MCF 10A (cell line): ENCODE measurements at places on chromosomes 11 and 22.

- no peak for DNase-seq
Observed at GRCh38 chr11:96986516-96986915, 596.7 kb downstream of the JRKL start.

DNA sequence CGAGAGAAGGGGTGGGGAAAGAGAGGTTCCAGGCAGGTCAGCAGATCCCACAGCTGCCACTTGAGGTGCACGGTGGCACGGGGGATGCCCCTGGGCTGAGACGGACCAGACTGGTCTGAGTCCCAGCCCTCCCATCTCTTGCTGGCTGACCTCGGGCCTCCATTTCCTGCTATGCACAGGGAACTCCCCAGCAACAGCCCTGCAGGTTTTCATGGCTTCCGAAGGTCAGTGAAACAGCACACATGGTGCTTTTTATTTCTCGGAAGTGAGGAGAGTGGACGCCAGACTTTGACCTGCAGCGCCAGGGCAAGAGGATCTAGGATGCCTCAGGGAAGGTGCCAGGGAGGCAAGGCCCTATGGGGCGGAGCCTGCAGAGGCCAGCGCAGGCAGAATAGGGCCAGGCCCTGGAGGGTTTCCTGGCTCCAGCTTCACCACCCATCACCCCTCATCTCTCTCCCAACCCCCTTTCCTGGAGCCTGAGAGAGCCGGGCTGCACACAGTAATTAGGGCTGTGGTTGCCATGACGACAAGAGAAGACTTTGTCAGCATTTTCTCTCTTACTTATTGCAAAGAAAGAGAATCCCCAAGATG, 29.5 kb downstream of the SLC22A12 start:
- no peak for DNase-seq

- DNase-seq = no peak
Observed at GRCh38 chr11:48107188-48107704, 109.4 kb upstream of the OR4B1 start.

DNA sequence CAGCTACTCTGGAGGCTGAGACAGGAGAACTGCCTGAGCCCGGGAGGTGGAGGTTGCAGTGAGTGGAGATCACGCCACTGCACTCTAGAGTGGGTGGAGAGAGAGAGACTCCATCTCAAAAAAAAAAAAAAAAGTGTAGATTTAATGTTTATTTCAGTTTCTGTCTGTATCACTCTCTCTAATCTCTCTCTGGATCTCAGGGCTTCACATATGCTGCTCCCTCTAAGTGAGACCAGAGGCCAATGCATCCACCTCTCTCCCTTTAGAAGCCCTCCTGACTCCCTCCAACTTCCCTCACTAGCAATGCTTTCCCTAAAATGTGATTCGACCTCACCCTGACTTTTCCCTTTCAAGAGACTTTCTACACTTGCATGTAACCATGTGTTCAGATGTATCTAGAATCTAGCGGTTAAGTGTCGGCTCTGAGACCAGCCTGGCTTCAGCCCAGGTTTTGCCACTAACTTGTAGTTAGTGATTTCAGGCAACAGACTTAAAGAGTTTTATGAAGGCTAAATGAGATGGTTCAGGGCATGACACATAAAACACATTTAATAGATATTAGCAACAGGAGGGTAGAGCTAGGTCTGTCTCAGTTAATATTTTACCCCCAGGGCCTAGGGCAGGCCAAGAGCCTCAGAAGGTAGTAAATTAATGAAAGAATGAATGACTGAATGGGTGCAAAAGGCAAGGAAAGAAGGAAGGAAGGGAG, 364.3 kb downstream of the LARGE1 start:
- no peak for DNase-seq

DNA sequence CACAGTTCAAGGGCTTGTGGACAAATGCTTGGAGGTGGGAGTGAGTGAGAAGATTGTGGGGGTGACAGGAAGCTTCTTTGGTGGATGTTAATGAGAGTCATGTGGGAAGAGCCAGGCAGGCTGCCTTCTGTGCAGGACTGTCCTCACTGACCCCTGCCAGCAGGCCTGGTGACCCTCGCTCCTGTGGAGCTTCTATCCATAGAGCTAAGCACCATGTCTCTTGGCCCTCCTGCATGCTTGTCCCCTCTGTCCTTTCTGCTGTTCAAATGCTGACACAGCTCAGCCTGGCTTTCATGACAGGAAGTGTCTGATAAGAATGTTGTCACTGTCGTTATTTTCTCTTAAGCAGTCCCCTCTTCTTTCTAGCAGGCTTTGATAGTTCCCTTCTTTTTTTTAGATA, 37.6 kb downstream of the NAT10 start:
- DNase-seq = no peak

DNA sequence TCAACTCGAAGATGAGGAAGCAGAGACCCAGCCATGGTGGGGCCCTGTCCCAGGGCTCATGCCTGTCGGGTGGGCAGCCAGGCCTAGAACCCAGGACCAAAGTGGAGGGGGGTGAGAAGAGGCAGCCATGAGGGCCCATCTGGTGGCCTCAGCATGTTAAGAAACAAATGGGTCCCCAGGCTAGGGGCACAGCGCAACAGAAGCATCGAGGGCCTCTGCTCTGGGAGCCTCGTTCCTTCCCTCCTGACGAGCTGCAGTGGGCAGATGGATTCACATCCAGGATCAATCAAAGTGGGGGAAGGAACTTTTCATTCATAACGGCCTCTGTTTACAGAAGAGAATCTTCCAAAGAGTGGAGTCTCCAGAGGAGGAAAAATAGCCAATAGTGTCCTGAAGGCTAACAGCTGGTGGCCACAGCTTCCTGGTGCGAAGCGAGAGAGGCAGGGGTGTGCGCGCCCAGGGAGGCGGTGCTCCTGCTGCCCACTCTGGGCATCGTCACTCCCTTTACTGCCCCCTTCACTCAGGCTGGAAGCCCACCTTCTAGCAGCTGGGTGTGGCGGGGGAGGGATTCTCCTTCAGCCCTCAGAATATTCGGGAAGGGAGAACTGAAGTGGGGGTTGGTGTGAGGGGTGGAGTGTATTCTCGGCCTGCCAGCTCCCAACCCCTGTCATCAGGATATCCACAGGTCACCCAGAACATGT, 4.3 kb downstream of the CBX7 start:
- DNase-seq = no peak

DNA sequence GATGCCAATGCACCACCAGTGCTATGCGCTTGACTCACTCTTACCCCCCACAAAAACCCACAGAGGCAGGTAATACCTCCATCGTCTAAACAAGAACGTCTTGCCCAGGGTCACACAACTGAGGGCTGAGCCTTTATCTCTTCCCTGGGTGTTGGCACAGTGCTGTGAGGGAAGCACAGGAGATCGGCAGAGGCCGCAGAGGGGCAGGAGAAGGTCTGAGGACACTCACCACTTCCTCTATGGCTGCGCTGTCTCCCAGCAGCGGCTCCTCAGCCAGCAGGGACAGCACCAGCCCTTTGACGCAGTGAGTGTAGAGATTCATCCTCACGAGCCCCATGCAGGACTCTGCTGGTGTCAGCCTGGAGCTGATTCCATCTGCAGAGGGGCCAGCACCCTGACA, 19.9 kb downstream of the HPS4 start:
- DNase-seq = no peak

- no peak for DNase-seq
Observed at GRCh38 chr11:107573438-107573837, 7.9 kb upstream of the ALKBH8 start.

GRCh38 chr11:16942342-16942741, 71.9 kb downstream of the PLEKHA7 start:
- no peak for DNase-seq

DNA sequence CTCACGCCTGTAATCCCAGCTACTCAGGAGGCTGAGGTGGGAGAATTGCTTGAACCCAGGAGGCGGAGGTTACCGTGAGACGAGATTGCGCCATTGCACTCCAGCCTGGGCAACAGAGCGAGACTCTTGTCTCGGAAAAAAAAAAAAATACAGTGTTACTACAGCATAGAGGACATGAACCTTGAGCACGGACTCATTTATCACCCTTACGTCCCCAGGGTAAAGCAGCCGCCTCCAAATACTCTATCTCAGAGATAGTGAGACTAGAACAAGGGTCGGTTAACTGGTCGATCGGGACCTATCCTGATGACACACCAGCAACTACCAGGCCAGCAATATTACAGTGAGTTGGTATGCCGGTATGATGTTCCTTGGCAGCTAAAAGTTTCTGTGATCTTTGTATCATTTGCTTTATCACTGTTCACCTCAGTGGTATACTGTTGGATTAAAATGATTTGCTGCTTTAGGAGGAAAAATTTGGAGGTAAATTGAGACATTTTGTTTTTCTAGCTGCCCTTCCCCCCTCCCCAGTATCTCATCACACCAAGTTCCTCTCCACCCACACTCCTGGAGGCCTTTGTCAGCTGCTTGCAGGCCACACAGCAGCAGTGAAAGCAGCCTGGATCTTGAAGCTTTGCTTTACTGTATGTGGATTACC, 7.0 kb upstream of the SIDT2 start:
- DNase-seq = no peak

DNA sequence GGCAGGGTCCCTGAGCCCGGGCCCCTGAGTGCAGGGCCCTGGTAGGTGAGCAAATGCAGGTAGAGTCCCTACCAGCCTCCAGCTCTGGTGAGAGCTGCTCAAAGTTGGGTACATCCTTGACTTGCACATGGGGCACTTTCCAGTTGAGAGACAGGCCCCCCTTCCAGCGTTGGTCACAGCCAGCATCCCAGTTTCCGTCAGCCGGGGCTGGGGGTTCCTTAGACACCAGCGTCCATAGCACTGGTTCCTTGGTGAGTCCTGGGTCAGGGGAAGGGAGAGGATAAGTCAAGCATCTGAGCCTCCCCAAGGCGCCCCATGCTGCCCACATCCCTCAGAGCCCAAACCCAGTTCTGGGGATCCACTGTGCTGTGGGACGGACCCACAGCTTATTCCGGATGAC, 5.6 kb downstream of the PNPLA5 start:
- DNase-seq = no peak

- DNase-seq = no peak
Observed at GRCh38 chr11:72815110-72815618, 953 bp downstream of the ATG16L2 start.
